Upper lobe of left lung (tissue), 6 donors: ENCODE measurements at places on chromosomes 4 and X.
A peak's percentile ranks its signal among the peaks of the same experiment; 100 is the strongest.

DNA sequence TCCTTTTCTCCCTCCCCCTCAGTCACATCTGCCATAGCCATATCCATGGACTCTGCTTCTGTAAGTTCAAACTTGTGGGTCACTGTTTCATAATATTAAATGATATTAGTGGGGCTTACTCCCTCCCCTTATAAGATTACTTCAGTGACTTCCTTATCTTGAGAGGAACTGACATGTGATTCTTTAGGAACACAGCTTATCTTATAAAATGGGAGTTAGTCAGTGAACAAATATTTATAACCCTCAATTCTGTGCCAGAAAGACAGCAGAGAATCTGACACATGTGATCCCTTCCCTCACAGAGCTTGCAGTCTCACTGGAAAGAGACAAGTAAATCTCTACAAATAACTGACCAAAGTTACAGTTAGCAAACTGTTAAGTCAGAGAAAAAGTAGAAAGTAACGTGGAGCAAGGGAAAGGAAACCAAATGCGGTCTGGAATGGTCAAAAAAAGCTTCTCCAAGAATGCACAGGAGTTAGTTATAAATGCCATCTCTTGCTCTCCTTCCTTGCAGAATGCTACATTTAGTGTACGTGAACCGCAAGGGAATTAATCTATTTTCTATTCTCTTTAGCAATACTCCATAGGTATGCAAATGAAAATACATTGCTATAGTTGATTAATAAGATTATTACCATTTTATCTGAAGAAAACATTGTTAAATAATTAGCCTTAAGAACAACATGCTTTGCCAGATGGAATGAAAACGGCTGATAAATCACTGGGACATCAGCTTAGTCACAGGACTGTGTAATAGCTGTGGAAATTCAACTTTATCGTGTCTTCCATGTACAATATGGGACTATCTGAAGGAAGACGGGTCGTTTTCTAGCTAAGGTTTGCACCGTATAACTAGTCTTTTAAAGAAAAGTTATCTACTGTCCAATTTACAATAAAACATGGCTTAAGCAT lies 29.0 kb downstream of the SGMS2 start:
- no peak for DNase-seq

GRCh38 chr4:183437452-183437851 lies 7.0 kb upstream of the CDKN2AIP start:
- DNase-seq = no peak

- no peak for DNase-seq
These were observed 52.3 kb downstream of the USP9X start for GRCh38 chrX:41137589-41137988.

DNA sequence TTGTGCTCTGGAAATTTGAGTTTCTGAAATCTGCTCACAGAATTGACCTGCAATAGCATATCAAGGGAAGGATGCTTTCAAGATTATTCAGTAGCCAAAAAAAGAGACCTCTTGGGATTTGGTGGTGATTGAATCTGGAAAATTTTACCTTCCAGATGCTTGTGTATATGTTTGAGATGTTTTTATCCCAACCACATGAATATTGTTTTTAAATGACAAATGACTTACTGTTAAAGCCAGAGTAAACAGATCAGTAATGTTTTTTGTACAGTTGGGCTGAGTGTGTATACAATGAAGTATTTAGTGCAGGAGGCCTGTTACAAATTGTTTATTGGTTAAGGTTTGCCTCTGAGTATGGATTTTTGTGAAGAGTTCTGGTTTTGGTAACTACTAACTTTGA lies 126.5 kb downstream of the CBR4 start:
- no peak for DNase-seq

GRCh38 chrX:10166731-10167151 lies 10.0 kb downstream of the CLCN4 start:
- DNase-seq = peak; percentile 54

- no peak for DNase-seq
These were observed 76.5 kb downstream of the MED28 start for GRCh38 chr4:17690898-17691297.

DNA sequence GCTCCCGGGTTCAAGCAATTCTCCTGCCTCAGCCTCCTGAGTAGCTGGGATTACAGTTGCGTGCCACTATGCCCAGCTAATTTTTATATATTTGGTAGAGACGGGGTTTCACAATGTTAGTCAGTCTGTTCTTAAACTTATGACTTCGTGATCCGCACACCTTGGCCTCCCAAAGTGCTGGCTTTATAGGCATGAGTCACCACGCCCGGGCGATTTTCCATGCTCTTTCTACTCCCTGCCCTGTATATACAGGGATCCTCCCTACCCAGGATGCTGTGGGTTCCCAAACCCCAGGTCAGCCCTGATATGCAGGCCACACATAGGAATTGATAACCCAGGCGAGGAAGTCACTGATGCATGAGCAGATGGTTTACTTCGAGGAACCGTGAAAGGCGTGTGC lies 31.4 kb downstream of the SSX5 start:
- no peak for DNase-seq

DNA sequence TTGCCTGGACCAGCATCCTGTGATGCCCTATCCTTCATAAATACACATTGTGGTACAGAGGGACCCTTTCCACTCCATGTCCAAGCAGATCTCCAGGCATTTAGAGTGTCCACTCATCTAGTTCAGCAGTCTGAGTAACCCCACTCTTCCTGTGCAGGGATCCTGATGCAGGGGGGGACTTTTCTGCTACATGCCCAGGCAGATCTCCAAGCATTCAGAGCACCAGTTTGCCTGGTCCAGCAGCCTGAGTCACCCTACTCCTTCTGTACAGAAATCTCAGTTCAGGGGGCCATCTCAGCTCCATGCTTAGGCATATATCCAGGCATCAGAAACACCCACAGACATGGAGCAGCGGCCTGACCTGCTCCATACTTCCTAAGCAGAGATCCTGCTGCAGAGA lies 1089.8 kb downstream of the FAT4 start:
- DNase-seq = no peak

DNA sequence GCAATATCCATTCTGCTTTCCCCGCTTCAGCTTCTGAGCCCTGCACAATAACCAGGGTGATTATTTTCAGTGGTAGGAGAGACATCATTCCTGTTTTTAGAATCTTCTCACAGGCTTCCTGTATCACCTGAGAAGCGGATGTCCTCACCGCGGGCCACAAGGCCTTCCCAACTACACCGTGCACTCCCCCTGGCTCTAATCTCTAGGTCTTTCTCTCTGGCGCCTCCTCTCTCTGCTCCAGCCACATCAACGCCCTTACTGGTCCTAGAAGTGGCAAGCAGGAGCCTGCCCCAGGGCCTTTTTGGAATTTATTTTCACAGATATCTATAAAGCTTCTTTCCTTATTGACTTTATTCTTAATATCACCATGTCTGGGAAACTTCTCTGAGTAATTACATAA lies 675.2 kb upstream of the FRG1 start:
- no peak for DNase-seq

DNA sequence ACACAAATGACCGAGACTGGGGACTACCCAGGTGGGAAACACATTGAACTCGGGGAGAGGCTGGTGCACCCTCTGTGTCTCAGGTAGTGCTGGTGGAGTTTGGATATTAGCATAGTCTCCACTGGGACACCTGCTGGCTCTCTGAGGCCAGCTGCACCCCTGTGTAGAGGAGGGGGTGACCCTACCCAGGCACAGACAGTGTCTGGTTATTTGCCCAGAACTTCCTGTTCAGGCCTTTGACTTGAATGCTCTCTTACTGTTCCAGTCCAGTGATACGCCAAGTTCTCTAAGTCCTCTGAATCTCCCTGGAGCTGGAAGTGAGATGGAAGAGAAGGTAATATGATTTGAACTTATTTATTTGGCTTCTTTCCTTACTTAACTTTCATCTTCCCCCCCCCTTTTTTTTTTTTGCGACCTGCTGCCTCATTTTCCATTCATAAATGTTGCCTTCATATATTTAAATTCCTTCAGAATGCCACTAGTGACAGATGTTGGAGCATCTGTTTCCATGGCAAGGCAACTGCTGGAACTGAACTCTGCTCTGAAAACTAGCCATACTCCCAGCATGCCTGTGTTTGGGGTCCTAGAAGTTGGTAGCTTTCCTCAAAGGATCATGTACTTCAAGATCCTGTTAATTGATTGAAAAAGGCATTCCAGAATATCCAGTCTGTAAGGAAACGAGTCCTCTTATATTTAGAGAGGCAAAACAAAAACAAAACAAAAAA lies 76.7 kb downstream of the AASDH start:
- DNase-seq = no peak

- no peak for DNase-seq
These were observed 208.8 kb upstream of the CLNK start for GRCh38 chr4:10893395-10893794.

DNA sequence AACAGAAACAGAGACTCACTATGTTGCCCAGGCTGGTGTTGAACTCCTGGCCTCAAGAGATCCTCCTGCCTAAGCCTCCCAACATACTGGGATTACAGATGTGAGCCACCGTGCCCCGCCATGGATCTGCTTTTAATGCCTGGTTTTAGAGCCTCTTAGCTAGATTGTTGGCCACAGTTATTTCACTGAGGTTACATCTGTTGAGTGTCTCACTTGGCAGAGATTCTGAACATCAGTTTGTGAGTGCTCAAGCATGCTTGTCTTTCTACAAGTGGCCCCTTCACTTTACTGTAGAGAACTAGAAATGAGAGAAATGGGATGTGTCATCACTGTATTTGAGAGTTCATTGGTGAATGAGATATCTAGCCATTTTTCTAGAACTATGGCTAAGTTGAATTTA lies 218.5 kb downstream of the APBB2 start:
- no peak for DNase-seq

DNA sequence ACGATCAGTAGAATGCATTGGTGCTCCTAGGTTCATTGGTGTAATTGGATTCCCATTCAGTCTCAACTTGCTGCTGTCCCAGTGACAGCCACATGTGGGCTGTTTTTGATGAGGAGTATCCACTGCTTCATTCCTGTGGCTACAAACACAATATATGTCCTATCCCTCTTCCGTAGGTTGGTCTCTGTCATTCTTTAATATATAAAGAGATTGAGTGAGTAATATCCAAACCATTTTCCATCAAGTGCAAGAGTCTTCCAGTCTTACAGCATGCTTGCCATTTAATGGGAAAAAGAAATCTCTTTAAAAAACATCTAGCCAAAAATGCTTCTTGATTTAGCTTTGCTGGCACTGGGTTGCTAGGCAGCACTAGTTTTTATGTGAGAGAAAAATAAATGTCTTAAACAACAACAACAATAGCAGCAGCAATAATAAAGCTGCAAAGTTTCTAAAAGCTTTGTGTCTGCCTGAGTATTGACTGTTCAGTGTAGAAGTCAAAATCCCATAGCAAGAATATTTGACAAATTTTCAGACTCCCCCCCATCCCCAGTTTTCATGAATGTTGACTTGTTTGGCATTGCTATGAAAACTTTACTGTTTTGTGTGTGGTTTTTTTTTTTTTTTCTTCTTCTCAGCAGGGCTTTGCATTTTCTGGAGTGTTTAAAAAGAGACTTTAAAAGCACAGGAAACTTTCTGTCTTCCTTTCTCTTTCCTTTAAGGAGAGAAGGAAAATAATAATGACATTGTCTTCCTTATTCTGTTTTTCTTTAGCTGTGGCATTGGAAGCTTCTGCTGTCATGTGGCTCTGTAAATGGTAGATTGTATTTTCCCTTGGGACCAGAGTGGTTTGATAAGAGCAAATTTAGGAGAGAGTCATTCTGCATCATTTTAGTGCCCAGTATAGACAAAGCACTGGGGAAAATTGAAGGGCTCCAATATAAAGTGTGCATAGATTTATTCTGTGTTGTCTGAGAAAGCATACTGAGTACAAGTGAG lies 244.3 kb downstream of the ARHGAP10 start:
- DNase-seq = no peak

DNA sequence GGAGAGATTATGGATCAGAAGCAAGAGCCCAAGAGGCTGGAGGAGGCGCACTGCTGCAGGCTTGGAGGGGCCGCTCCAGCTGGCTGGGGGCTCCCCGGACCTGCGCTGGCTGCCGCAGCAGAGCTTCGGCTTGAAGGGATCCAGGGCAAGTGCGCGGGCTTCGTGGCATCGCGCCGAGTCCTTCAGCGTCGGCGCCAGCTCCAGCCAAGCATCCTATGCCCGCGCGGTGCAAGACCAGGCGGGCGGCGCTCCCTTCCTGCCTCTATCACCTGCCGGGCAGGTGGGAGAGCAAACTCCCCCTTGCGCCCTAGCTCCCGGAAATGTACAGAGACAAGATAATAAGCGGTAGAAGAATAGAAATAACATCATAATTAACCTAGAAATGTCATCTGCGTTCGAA lies 10.5 kb upstream of the UCP1 start:
- peak; percentile 76 for DNase-seq

- DNase-seq = no peak
These were observed 56.7 kb downstream of the MID1IP1 start for GRCh38 chrX:38857736-38858523.

DNA sequence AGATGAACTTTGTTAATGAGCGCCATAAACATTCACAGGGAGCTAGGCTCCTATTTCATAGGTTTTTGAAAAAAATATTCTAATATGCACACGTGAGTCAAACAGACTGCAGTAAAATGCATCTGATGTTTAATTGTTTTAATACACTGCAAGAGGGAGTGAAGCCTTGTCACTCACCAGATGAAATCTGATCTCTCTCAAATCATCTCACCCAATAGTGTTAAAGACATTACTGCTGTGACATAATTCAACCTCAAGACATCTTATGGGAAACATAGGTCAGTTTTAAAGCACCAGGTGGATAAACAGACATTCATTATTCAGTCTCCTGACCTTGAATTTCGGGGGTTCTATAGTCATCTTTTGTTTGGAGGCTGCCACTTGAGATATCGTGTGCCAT lies 148.3 kb downstream of the MAML3 start:
- DNase-seq = no peak

DNA sequence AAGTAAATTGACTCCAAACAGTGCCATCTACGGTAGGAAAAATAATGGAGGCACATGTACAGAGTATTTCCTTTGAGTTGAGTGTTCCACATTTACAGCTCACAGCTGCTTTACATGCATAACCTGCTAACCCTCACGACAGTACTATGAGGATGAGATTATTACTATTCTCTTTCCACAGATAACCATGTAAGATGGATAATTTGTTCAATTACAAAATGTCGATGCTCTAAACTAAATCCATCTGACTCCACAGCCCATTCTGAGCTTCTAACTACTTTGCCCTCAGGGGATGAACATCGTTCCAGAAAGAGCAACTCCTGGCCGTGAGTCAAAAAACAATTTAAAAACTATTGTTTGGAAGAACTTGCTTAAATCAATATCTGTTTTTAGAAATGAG lies 330.4 kb upstream of the NWD2 start:
- no peak for DNase-seq

- no peak for DNase-seq
These were observed 106.7 kb downstream of the PDLIM5 start for GRCh38 chr4:94558392-94558904.

- no peak for DNase-seq
These were observed 95.6 kb upstream of the PCDH18 start for GRCh38 chr4:137627739-137628460.

DNA sequence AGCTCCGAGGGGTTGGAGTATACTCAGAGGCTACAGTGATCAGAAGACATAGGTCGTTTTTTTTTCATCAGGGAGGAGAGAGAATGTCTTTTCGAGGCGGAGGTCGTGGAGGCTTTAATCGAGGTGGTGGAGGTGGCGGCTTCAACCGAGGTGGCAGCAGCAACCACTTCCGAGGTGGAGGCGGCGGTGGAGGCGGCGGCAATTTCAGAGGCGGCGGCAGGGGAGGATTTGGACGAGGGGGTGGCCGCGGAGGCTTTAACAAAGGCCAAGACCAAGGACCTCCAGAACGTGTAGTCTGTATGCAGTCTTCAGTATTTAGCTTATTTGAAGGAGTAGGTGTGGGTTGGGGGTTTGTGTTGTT lies 500 bp downstream of the GAR1 start:
- DNase-seq = peak; percentile 81
